ENCODE measurements at places on chromosomes 16 and 17. TPM values are rescaled to one million over a fixed set of nuclear protein-coding genes. Genes with fewer than 3 reads are reported as not detected.

- no peak for DNase-seq
These were observed 4.1 kb downstream of the ZNF624 start for GRCh38 chr17:16649585-16649984.

DNA sequence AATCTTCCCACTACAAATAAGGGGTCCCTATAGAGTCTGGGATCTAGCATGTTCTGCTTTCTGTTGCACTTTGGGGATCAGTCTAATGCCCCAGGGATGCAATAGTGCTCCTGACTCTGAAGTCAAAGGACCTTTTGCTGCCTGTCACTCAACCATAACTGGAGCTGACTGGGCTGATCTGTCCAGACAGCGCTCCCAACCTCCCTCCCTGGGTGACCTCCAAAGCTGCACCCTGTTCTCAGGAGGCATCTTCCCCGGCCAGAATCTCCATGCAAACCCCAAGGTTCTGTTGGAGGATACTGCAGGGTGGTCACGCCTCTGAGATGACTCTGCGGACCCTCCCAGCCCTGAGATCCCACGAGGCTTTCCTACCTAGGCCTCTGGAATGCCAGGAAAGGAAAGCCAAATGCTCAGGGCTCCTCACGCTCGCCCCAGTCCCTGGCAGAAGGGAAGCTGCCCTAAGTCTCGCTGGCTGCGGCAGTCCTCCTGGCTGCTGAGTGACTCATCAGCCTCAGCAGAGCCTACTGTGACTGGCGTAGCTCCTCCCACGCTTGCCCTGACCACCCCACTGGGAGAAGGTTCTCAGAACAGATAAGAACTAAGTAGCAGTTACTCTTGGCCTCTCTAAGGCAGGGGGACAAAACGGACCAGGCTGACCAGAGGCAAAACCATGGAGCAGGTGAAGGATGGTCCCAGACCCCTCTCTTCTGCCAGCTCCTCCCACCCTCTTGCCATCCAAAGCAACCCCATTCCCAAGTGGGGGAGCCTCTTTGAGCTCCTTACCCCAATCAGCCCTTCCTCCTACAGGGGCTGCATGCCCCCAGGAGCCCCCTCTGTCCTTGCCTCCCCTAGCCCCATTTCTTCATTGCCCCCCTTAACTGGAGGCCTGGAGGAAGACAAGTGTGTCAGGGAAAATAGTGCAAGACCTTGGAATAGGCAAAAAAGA lies 124.1 kb upstream of the TNRC6C start:
- DNase-seq: peak; percentile 59

DNA sequence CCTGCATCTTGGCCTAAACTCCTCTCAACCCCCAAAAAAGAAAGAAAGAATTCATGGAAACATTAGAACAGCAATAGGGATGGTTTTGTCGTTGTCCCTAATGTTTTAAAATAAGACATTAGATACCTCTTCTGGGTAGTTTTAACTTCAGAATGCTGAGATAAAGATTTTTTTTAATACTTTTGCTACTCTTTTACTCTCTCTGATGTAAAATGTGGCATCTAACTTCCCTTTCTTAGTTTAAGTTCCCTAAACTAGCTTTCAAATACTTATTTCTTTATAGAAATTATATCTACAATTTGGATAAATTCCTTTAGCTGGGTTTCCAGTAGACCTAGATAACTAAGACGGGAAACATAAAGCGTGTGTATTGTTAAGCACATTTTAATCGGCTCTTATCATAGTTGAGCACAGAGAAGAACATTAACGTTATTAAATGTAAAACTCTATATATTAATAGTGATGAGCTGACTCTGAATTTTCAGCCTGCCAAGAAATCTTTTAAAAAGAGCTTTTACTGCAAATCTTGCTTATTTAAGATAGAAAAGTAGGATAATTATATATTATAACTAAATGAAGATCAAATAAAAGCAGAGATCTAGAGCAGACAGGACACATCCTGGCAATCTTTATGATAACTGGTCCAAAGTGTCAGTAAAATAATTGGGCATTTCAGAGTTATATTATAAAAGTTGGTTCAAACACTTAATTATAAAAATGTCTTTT lies 183.2 kb downstream of the CYB561 start:
- no peak for DNase-seq

GRCh38 chr16:78436846-78437245 lies 337.4 kb downstream of the WWOX start:
- no peak for DNase-seq

DNA sequence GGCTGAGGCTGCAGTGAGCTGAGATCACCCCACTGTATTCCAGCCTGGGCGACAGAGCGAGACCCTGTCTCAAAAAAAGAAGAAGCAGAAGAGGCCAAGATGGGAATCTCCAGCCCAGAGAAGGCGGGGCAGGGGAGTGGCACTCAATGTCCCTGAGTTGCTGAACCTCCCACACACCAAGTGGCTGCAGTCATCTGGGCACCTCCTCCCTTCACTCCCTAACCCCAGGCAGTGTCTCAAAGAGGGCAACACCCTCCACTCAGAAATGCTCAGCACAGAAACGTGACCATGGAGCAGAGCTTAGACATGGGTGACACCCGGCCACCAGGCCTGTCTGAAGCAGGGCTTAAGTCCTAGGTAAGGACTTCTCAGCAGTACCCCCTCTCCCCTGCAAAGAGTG lies 36.3 kb upstream of the BCAR1 start:
- no peak for DNase-seq

- DNase-seq: no peak
These were observed at the start of gene WNT3 for GRCh38 chr17:46818316-46818928. TSS of gene WNT3 (minus strand) at chr17:46818692. CDS start at chr17:46818597, 95 bp downstream.

CHST4 gene
- 0.15 TPM for total RNA-seq

TBC1D3I gene
- not detected for total RNA-seq

EFCAB5 gene
- 0.31 TPM for total RNA-seq

AOC2 gene
- total RNA-seq: 0.64 TPM
